ENCODE measurements at places on chromosomes 3 and 15.

DNA sequence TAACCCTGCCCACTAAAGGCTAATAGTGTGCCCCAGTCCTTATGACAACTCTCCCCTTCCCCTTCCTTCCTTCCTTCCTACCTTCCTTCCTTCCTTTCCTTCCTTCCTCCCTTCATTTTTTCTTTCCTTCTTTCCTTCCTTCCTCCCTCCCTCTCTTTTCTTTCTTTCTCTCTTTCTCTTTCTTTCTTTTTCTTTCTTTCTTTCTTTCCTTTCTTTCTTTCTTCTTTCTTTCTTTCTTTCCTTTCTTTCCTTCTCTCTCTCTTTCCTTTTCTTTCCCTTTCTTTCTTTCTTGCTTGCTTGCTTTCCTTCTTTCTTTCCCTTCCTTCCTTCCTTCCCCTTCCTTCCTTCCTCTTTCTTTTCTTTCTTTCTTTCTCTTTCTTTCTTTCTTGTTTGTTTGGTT lies 28.2 kb upstream of the SUSD5 start:
- no peak for DNase-seq

DNA sequence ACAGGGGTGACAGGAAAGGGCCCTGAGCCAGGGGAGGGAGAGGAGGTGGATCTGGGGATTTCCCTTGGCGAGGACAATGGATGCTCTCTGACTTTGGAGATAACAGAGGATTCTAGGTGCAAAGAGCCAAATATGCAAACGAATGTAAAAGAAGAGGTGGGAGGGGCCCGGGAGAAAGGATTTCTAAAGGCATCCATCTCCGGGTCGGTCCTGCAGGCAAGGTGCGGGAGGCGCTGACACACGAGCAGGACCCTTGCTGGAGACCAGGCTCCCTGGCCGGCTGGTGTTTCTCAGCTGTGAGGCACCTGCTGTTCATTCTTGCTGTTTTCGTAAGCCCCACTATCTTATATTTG lies 115.2 kb upstream of the TLE3 start:
- no peak for DNase-seq

DNA sequence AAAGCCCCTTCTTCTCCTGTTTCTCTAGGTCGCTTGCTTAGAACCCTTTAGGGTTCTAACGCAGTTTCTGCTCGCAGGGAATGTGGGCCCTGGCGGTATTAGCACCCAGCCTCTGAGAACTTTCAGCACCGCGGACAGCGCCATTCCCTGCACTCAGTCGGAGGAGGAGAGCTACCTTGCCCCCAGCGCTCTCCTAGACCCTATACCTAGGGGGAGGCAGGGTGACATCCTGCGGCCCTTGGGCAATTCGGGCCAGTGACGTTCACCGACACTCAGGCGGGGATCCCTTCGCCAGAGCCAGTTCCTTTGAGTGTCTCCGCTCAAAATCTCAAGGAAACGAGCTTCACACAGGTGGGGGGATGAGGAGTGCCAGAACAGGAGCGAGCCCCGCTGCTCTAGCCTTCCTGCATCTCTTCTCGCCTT lies 1.3 kb downstream of the SLC7A14 start:
- peak; percentile 49 for DNase-seq

GRCh38 chr3:110995461-110996231 lies 76.0 kb upstream of the NECTIN3 start:
- DNase-seq = no peak

- DNase-seq = no peak
These were observed 202.2 kb upstream of the CTNNB1 start for GRCh38 chr3:40996827-40997710.

GRCh38 chr3:52228751-52229291 lies 3.4 kb upstream of the TLR9 start:
- DNase-seq = no peak

DNA sequence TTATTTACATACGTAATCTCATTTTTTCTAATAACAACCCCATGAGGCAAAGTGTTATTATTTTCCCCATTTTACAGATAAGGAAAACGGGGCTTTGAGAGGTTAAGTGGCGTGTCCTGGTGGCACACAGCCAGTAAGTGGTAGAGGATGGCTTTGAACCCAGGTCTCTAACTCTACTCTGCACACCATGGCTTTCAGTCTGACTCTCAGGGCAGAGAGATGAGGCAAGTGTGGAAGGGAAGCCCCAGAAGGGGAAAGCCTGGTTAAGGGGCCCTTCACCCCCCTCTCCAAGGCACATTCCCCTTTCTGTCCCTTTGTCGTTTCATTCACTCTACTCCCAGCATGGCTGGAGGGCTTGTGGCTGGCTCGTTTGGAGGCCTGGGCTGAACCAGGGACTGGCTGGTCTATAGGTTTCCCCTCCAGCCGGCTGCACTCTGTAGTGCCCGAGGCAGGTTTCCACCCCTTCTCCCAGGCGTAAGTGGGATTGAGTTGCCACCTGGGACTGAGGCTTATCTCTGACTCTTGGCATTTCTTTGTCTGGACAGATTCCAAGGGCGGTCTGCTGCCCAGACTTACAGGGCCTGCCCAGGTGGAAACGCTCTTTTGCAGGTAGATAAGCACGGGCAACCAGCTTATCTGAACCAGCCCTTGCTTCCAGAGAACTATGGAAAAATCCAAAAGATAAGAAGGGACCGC lies 12.1 kb downstream of the SEMA4B start:
- DNase-seq = no peak

- DNase-seq = no peak
These were observed 170.8 kb downstream of the ALCAM start for GRCh38 chr3:105537371-105538080.

DNA sequence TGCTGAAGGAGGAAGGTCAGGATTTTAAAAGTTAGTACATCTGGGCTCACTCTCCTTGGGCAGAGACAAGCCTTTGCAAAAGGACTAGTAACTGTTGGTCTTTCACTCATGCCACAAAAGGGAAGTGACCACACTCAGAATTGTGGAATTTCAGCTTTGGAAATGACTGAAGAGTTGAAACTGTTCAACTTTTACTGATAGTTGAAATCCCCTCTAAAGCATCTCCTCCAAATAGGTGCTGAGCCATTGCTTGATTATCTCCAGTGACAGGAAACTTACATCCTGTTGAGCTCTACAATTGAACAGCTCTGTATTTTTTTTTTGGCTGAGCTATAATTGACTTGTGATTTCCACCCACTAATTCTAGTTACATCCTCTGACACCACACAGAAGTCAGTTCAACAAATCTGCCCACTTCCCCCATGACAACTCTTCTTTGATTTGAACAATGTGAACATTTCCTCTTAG lies 254.8 kb upstream of the TPRG1 start:
- peak; percentile 62 for DNase-seq

GRCh38 chr3:189496375-189497138 lies 134.6 kb upstream of the TP63 start:
- no peak for DNase-seq

DNA sequence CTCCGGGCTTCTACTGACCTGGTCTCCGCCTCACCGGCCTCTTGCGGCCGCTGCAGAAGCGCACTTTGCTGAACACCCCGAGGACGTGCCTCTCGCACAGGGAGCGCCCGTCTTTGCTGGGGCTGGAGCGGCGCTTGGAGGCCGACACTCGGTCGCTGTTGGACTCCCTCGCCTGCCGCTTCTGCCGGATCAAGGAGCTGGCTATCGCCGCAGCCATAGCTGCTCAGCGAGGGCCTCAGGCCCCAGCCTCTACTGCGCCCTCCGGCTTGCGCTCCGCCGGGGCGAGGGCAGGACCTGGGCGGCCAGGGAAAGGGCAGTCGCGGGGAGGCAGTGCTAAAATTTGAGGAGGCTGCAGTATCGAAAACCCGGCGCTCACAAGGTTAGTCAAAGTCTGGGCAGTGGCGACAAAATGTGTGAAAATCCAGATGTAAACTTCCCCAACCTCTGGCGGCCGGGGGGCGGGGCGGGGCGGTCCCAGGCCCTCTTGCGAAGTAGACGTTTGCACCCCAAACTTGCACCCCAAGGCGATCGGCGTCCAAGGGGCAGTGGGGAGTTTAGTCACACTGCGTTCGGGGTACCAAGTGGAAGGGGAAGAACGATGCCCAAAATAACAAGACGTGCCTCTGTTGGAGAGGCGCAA lies 319.2 kb downstream of the FGF12 start:
- no peak for DNase-seq

- no peak for DNase-seq
These were observed 339.3 kb downstream of the NSUN3 start for GRCh38 chr3:94402126-94402525.

DNA sequence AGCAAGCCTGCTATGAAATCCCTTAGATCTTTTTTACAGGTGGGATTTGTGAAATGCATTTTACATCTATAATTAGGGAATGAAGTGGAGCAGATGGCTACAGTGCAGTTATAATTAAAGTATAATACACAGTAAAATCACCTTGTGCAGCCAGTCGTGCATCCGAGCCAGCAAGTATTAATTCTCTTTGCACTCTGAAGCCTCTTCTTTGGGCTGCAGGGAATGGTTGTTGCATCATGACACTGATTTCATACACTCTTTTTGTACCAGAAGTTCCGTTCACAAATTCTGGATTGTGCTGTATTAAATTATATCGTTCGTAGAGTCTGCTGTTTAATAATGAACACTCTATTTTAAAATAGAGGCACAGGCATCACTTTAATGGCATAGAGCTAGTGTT lies 28.7 kb upstream of the TP63 start:
- no peak for DNase-seq

- no peak for DNase-seq
These were observed 2.3 kb downstream of the SH3BP5 start for GRCh38 chr3:15330031-15330596.

GRCh38 chr3:190605385-190605784 lies 91.5 kb downstream of the IL1RAP start:
- DNase-seq = no peak

DNA sequence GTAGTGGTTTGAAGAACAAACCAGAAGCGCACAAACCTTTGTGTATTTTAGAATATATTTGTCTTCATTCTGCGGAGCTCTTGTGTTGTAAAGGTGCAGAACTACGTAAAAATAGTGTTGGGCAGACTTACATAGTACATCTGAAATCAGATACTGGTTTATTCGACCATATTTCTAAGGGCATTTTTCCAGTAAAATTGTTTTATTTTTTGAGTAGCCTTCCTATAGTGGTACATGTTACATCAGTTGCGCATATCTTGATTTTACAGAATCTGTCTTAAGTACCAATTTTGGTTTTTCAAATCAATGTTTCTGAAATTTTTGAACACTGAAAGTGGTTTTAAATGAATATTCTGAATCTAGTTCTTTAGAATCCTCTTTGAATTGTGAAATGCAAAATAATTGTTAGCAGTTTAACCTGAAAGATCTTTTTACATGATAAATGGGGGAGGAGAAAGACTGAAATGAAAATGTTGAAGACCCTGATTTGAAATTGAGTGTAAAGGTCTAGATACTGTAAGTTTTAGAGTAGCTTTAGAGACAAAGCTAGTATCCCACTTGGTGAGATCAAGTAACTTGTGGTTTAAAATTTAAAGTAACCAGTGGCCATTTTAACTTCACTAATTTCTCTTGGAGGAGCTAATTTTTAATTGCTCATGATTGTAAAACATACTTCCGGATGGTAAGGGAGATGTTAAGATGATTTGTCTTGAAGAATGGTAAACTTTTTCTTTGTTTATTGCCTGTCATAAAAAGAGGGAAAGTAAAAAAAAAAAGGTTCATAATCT lies 15.5 kb upstream of the CHD2 start:
- DNase-seq = no peak

DNA sequence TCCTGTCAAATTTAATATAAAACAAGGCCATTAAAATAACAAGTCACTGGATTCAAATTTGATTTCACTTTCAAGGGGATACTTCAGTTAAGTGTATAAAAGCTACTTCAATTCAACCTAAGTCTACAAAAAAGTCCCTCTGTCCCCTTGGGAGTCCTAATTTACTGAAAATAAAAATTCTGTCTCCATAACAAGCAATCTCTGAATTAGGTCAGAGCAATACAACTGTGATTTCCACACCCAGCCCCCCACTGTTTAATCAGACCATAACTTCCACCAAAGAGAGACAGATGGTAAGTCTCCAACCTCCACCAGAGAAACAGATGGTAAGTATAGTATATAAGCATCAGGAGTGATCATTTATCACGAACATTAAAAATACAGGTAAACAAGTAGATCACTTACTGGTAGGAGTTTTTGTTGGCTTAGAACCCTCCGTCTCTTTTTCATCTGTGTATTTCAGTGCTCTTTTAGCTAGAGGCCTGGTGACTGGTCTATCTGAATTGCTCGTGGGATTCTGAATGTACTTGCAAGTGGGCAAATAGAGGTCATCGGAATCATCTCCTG lies 12.1 kb downstream of the SGO1 start:
- DNase-seq = no peak

DNA sequence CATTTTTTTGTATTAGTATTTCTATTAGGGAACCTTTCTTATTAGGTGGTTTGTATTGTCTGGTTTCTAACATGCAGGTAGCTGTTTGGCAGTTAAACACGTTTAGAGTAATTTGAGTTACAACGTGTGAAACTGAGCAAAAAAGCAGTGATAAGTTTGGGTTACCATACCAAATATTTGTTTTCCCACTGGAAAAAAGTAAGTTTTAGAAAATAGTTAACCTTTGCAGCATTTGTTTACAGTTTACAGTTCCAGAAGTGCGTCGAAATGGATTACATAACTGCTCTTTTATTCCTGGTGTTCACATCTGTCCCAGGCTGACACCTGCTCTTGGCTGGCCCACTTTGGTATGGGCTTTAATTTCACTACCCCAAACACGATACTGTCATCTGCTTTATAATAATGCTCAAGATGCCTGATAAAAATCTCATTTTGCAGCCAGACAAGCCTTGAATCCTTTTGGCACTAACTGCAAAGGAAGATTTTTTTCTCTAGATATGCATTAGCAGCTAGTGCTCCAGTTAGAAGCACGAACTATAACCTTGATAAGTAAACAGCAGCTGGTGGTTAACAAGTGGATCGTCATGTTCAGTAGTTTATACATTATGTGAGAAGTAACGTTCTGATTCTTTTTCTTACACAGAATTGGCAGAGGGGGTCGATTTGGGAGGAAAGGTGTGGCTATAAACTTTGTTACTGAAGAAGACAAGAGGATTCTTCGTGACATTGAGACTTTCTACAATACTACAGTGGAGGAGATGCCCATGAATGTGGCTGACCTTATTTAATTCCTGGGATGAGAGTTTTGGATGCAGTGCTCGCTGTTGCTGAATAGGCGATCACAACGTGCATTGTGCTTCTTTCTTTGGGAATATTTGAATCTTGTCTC lies 5.3 kb downstream of the EIF4A2 start:
- no peak for DNase-seq

DNA sequence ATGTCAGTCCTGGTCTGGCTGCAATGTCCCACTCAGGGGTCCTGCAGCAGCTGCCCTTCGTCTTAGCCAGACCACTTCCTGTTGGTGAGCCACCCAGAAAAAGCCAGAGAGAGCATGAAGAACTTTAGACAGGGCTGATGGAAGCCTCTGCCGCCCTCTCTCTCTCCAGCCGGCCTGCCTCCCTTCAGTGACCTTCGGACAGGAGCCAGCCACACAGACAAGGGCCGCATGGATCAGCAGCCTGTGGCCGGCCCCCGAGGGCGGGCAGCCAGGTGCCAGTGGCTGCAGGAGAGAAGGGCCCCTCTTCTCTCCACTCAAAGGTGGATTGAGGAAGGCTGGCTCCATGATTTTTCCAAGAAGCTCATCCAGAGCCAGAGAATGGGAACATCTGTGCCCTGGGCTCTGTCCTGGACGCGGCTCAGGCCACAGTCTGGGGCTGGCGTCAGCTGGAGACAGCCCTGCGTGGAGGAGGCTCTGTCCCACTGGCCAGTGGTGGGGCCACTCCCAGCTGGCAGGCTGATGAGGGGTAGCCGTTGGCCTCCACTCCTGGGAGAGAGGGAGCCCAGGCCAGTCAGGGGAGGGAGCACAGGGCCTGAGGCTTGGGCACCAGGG lies 42.9 kb downstream of the ISG20 start:
- DNase-seq = peak; percentile 70
